ENCODE measurements at places on chromosomes 2 and 18.

- DNase-seq, result no peak
Measured at GRCh38 chr2:54212456-54212855, 43.6 kb downstream of the TSPYL6 start.

GRCh38 chr2:58228299-58228698, 12.8 kb downstream of the FANCL start:
- no peak for DNase-seq

- no peak for DNase-seq
Measured at GRCh38 chr18:31050635-31051034, 8.1 kb upstream of the DSC3 start.

- no peak for DNase-seq
Measured at GRCh38 chr2:25712455-25712854, 39.1 kb upstream of the DTNB start.

- no peak for DNase-seq
Measured at GRCh38 chr2:134154246-134154645, 99.6 kb upstream of the MGAT5 start.

DNA sequence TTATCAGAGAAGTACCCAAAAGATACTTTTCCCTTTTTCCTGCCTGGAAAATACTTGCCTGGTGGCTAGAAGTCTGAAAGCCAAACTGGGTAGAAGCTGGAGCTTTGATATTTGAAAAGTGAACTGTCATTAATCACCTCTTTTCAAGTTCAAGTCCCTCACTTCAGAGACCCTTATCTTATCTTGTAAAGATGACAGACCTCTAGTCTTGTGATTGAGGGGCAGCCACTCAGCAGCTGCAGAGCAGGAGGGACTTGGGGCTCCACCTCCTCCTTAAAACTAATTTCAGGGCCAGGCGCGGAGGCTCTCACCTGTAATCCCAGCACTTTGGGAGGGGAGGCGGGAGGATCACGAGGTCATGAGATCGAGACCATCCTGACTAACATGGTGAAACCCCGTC, 64.2 kb upstream of the CDCA7 start:
- no peak for DNase-seq

DNA sequence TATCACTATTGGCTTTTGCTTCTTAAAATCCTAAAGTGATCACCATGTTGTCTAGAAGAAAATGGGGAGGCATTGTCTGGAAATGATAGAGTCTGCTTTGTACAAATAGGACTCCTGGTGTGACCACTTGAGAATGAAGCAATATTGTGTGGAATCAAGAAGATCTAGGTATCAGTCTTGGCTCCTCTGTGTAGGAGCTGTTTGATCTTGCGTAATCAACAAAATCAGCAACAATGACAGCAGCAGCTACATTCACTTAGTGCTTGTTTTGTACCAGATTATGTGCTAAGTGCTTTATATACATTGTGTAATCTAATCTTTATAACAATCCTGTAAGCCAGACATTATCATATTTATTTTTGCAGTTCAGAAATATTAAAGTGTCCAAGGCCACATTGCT, 17.8 kb downstream of the NCOA1 start:
- no peak for DNase-seq

DNA sequence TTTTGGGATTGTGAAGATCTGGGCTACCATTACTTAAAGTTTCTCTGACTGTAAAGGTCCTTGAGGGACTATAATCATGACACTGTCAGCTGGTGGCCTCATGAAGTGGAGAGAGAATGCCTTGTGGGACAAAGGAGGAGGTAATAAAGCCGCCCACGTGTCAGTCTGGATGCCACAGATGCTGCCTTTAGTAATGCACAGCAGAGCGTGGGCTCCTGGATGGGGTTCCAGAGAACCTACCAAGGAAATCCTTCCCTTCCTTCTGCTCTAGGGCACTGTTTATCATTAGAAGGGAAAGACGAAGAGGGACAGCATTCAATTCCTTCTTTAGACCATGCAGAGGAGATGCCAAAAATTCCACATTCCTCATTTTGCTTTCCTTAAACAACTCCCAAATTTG, 63.5 kb downstream of the COL5A2 start:
- DNase-seq, result no peak

DNA sequence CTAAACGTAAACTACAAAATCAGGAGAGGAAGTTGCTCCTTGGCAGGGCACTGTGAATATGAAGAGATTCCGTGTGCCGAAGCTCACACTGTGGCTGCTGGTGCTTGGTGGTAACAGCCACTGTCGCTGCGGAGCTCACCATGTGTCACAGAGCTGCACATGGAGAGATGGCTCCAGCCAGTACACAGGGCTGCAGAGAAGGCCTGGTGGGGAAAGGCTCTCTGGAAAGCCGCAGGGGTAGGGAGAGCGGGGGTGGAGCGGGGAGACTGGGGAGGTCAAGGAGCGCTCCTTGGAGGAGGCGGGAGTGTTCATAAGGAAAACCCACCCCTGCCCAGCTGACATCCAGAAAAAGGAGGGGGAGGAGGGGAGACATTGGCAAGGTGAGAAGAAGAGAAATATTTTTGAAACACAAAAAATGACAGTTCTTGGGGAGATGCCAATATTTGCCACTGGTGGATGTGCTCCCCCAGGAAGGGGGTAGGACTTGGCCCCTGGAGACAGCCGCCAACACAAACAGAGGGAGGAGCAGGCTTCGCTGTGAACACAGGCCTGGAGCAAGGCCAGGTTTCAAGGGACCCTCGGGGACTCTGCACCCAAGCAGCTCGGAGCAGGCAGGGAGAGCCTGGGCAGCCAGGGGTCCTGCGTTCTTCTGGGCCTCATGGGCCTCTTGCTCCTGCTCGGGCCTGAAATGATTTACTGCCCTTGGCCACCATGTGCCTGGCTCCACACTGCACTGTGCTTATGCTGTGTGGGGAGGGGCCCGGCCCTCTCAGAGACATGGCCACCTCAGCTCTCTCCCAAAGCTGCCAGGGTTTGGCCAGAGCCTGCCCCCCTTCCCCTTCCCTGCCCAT, 102.6 kb upstream of the GLI2 start:
- no peak for DNase-seq

DNA sequence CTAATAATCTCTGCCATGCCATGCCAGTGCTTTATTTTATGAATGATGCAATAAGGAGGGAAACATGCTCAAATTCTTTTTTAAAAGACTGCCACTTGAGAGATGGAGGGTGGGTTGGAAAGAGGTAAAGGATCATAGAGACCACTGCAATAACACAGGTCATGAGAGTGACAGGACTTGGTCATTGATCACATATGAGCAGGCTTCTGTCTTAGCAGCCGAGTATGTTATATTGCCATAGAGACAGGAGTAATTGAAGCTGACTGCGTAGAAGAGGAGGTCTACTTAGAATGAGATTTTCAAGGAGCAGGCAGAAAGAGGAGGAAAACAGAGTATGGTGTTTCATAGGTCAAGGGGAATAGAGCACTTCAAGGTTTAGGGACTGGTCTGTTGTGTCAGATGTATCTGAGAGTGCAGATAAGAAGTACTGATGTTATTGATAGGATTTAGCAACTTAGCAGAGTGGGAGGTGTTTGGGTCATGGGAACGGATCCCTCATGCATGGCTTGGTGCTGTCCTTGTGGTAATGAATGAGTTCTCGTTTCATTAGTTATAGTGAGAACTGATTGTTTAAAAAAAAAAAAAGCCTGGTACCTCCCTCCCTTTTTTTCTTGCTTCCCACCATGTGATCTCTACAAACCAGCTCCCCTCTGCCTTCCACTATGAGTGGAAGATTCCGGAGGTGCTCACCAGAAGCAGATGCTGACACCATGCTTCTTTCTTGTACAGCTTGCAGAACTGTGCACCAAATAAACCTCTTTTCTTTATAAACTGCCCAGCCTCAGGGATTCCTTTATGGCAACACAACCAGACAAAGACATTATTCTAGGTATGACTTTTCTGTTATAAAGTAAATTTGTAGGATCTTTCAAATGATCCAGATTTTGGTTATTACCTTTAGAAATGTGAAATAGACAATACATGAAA, 32.8 kb downstream of the UGP2 start:
- DNase-seq, result no peak

GRCh38 chr2:133486771-133487191, 81.5 kb downstream of the NCKAP5 start:
- DNase-seq, result no peak

DNA sequence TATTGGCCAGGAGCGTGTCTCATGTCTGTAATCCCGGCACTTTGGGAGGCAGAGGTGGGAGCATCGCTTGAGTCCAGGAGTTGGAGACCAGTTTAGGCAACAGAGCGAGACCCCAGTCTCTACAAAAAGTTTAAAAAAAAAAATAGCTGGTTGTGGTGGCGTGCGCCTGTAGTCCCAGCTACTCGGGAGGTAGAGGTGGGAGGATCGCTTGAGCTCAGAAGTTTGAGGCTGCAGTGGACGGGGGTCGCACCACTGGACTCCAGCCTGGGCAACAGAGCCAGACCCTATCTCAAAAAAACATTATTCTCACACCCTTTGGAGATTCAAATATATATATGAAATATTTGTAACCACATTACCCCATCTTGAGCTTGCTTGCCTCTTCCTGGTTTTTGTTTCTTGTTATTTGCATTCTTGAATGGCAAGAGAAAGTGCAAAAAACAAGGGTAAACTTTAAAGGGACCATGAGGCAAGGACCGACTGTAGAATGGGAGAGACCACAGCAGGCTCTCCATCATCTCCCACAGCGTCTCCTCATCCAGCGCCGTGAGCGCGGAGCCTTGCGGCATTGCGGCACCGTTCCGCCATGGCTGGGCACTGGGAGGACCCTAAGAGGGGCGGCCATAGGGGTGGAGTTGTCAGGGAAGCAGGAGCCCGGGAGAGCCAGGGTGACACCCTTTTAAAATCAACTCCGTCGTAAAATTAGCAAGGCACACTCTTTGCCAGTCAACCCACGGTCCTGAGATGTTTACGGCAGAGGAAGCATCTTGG, 1.4 kb downstream of the ELP2 start:
- no peak for DNase-seq

DNA sequence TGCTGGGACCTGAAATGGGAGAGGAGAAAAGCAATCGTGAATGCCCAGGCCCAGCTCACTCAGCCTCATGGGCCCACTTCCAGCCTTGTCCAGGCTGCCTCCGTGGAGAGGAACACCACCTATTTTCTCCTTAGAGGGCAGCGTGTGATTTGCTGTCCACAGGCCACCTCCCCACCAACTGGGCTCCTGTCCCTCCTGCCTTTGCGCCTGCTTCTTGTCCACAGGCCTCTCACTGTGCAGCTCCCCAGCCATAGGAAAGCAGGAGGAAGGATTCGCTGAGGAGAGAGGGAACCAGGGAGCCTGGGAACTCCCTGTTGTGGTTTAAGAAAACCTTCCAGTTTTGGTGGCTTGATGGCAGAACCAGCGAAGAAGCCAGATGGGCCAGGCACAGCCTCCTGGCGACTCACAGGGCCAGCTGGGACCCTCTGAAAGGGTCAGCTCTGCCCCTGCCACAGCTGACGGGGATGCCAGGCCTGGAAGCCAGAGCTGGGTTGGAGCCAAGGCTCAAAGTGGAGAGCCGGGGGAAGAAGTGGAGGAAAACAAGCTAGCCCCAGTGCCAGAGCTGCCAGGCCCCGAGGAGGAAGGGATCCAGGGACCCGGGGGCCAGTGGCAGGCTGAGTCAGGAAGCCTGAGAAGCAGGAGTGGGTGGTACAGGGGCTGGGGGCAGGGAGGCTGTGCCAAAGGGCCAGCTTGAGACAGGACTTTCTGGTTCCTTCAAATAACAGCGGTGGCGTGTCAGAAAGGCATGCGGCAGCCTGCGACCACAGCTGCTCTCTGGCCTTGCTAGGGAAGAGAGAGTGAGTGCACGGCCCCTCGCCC, 9.9 kb downstream of the TMBIM1 start:
- no peak for DNase-seq

DNA sequence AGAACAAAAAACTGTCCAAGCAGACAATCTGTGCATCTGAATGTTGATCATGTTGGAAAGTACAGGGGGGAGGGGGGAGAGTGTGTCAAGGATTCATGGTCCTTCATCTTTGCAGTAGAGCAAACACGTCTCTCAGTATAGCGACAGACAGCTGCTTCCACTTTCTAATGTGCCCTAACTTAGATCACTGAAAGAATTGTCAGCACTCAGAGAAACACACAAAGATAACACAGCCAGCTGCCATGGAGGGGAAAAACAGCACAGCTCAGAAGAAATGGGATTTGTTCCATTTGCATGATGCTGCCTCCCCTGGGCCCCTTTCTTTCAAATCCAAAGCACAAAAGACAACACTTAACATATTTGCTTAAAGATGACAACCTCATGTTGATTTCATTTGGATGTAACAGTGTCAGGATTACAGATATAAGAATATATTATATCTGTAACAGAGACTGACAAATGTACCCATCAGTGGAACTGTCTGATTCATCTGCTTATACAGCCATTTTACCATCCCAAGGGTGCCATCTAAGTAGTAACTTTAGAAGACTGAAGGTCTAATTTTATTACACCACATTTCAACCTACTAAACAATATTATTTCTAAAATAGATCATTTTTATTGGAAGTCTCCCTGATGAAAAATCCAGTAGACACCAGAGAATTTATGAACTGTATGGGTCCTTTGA, 17.7 kb downstream of the FIGN start:
- DNase-seq, result peak; percentile 85

DNA sequence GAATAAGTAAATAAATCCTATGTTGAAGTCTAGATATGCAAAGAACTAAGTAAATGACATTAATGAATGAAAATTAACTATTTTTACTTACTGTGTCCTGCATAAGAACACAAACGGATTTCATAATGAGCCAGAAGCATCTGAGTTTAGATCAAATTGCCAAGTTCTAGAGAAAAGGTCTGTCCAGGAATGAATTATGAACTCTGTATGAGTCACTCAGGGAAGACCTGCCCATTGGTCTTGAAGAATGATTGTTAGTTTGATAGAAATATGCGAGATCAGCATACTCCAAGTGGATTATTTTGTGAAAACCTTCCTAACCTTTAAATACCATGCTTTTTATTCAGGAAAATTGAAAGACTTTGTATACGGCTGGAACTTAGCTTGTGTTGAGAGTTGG, 189.5 kb downstream of the DOK6 start:
- DNase-seq, result no peak

- DNase-seq, result no peak
Measured at GRCh38 chr18:69789794-69790193, 157.9 kb downstream of the CD226 start.

DNA sequence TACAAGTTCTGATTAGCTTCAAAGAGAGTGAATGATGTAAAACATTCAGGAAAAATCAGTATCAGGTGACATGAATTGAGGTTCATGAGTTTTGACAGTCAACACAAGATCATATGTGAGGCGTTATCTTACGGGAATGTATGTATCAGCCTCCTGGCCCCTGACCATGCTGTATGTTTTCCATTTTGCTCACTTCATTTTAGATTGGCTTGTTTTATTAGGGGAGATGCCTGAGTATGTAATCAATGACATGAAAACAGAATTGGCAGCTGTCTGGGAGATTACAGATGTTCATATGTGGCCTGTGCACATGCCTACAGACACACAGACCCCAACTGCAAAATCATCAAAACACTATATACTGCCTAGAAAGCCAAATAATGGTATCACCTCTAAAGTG, 168.5 kb upstream of the RND3 start:
- no peak for DNase-seq

DNA sequence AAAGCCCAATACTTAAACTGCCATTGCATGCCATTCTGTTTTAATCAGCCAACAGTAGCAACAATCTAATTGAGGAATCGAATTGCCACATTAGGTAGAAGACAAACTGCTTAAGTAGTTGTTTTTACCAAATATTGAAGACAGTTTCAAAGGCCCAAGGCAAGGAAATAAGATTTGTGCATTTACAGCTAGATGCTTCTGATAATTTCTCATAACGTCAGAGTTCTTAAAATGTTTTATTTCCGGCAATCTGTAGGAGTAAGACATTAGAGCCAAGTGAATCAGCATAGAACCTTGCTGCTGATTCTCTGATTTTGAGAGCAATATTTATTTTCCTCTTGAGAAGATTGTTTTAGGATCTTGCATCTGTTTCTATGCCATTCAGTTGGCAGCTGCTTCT, 174.3 kb downstream of the RBM43 start:
- no peak for DNase-seq
